Activated CD4-positive, alpha-beta T cell treated with anti-CD3 and anti-CD28 coated beads, Interleukin-2, amount 10 ng/mL, durations not matched to agents 24 days and 14 days (primary cell): ENCODE measurements at places on chromosomes 1 and 21. TPM values are rescaled to one million over a fixed set of nuclear protein-coding genes. Genes with fewer than 3 reads are reported as not detected.

- no peak for DNase-seq
These were observed 179.3 kb downstream of the TNR start for GRCh38 chr1:175564119-175564518.

Gene ETNK2
- 0.07 TPM in 1 of 2 replicates, not detected in the other for total RNA-seq

Gene ENTREP3
- total RNA-seq = 45.1 and 46.2 TPM in 2 replicates

DNA sequence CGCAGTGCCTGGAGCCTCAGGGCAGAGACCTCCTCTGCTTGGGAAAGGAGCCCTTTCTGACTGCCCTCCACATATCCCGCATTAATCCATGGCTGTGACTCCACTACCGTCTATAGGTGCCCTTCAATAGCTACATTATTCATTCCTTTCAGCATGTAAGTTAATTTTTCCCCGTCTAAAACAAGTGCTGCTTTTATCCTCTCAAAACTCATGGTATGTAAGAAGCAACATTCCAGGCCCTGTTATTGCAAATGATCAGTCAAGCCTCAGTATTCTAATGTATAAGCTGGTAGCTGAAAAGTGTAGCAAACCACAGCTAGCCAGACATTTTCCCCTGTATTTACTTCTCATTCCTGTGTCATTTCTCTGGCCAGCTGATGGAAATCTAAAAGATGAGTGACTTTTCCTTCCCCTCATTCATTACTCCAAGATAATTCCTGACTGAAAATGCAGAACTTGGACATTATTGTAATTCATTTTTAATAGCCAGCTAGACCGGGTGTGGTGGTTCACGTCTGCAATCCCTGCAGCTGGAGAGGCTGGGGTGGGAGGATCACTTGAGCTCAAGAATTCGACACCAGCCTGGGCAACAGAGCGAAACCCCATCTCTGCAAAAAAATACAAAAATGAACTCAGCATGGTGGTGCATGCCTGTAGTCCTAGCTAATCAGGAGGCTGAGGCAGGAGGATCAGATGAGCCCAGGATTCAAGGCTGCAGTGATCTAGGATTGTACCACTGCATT lies 88.5 kb upstream of the SOD1 start:
- DNase-seq = no peak
